ENCODE measurements at places on chromosomes 11 and 22.

- no peak for DNase-seq
Measured at GRCh38 chr11:31262761-31263160, 106.8 kb downstream of the DCDC1 start.

- DNase-seq: no peak
Measured at GRCh38 chr22:41038732-41039131, 53.7 kb upstream of the EP300 start.

DNA sequence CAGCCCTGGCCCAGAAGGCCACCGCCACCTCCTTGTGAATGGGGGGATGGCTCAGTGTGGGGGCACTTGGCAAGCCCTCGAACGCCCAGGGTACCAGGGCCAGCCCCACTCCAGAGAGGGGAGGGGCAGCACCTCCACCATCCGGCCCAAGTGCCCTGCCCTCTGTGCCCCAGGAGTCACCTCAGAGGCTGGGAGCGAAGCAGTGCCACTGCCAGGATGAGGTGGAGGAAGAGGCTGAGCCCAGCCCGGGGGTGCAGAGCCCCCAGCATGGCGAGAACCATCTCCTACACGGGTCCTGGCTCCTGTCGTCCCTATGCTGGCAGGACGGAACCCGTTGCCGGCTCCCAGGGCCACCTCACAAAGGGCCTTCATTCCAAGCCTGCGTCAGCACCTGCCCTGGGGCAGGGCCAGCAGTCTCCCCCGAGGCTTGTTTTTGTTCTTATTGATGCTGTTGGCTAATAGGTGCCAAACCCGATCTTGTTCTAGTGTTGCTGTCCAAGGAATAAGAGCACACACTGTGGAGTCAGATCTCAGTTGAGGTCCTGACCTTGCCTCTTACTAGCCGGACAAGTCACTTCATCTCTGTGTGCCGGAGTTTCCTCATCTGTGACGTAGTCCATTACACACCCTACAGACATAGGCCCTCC lies at the start of gene FREY1:
FREY1 (minus strand) TSS at position 307 of the 647 bp plus-strand sequence; CDS start at position 281, 26 bp downstream.
- no peak for DNase-seq

GRCh38 chr11:33724644-33725035 lies 11.6 kb downstream of the CD59 start:
- no peak for DNase-seq

- DNase-seq: no peak
Measured at GRCh38 chr11:113270080-113270479, 44.3 kb upstream of the TTC12 start.

GRCh38 chr22:40055143-40055883 lies 60.6 kb downstream of the FAM83F start:
- no peak for DNase-seq

DNA sequence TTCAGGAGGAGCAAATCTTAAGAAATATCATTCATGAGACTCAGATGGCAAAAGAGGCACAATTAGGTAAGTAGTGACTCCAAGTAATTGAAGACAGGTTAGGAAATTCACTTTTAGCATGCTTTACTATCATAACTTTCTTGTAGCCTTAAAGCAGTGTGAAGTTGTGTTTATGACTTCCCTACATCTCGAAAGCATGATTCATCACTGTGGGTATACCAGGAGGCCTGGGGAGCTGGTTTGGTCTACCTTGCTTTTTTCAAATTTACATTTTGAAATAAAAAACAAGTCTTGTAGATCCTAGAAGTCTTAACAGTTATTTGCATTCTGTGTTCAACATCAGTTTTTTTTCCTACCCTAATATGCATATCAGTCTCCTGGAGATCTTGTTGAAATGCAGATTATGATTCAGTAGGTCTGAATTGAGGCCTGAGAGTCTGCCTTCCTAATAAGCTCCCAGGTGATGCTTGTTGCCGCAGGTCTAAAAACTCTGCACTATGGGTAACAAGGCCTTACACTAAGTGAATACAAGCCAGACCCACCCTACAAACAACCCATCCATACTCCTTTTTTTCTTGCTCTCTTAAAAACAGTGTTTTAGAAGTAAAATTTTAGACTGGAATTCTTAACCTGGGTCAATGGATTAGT lies 41.4 kb downstream of the TTC17 start:
- no peak for DNase-seq

GRCh38 chr11:79088967-79089366 lies 351.9 kb downstream of the TENM4 start:
- DNase-seq: no peak

GRCh38 chr22:43876866-43877509 lies 14.7 kb upstream of the SULT4A1 start:
- DNase-seq: no peak

DNA sequence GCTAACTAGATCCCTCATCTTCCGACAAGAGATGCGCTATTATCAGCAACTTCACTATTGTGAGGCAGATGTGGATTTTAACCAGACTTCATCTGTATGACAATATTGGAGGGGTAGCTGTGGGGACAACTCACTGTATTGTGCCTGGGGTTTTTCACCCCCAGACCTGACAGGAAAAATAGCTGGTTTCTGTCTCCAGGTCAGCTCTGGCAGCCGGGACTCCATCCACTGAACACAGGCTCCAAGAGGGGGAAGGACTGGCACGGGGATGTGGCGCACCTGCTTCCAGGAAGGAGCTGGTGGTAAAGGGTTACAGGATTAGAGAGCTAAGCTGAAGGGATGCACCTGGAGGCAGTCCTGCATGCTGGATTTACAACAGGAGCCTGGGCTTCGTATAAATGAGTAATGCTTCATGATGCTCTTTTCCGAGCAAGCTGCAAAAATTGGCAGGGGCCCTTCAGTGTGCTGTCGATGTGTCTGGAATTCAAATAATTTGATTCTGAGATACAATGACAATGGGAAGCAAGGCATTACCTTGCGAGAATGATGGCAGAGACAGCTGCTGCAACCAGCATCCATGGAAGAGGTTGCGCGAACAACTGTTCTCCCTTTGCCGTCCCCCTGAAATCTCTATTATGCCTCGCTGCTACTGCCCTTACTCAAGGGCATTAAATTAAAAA lies 49.5 kb downstream of the LMO2 start:
- DNase-seq: no peak

DNA sequence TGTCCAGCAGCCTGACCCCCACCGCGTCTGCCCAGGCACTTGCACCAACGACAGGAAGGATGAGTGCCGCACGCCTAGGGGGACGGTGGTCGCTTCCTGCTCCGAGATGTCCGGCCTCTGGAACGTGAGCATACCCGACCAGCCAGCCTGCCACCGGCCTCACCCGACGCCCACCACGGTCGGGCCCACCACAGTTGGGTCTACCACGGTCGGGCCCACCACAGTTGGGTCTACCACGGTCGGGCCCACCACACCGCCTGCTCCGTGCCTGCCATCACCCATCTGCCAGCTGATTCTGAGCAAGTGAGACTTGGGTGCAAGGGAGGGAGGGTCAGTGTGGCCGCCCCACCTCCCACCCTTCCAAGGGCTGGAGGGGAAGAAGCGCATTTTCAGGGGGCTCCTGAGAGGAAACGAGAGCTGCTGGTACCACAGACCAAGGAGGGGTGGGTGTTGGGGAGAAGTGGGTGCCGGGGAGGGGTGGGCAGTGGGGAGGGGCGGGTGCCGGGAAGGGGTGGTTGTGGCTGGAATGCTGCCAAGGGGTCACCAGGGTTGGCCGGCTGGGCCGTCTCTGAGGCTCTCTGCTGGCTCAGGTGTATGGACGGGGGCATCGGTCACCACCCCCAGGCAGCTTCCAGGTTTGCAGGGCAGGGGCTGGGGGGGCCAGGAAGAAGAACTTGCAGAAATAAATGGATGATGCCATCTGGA lies 27.7 kb upstream of the MUC5B start:
- no peak for DNase-seq

- DNase-seq: no peak
Measured at GRCh38 chr11:95358511-95359340, 127.7 kb upstream of the SESN3 start.

- DNase-seq: no peak
Measured at GRCh38 chr11:846496-847098, 3.9 kb downstream of the TSPAN4 start.

- no peak for DNase-seq
Measured at GRCh38 chr11:75167617-75168016, 16.7 kb downstream of the SLCO2B1 start.

DNA sequence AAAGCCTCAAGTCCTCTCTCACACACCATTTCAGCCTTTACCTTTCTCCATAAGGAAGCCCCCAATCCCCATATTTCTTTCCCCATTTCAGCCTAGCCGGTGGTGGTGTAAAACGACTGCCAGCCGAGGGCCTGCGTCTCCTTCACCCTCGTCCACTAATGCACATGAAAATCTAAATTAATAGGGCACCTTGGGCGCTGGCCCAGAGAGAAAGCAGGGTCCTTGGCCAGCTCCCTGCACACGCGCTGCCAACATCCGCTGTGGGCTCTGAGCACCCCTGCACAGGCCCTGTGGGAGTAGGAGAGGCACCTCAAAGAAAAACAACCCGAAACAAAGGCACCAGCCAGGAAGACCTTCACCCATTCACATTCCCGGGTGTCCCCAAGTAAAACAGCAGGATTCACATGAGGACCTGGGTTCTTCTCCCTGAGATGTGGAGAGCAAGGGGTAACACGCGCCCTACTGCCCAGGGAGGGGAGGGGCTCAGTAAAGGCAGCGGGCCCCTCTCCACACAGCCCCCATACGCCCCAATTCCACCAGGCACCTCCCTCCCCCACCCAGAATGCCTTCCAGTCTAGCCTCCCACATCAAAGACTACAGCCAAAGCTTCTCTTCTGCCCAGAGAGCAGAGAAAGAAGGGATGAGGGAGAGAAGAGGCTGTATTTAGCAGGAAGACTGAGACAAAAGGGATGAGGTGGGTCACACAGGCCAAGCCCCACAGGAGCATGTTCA lies 79.0 kb downstream of the MICAL3 start:
- no peak for DNase-seq

- DNase-seq: no peak
Measured at GRCh38 chr22:21682385-21683175, 16.8 kb downstream of the PPIL2 start.

- DNase-seq: no peak
Measured at GRCh38 chr11:7413961-7414915, 71.1 kb upstream of the OLFML1 start.

- no peak for DNase-seq
Measured at GRCh38 chr22:19412478-19412877, 19.1 kb downstream of the HIRA start.

- no peak for DNase-seq
Measured at GRCh38 chr11:103997082-103997481, 39.4 kb upstream of the DDI1 start.

- DNase-seq: no peak
Measured at GRCh38 chr11:114131461-114131864, 72.0 kb downstream of the ZBTB16 start.

DNA sequence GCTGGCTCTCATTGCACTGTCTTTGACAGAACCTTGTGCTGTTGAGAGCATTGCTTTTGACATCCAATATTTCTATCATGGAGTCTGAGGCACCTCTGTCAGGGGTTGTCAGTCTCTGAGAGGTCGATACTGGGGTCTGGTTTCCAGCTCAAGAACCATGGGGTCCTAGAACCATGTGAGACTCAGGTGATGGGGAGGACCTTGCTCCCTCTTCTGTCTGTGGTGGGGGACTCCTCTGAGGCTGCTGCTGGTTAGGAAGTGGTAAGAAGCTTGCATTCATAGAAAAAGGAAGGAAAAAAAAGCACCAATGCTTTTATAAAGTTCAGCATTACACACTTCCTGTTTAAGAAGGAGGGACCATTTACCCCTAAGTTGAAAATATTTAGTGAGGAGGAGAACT lies 91.8 kb upstream of the CD44 start:
- no peak for DNase-seq

GRCh38 chr22:27820896-27821866 lies 19.6 kb upstream of the MN1 start:
- DNase-seq: no peak

DNA sequence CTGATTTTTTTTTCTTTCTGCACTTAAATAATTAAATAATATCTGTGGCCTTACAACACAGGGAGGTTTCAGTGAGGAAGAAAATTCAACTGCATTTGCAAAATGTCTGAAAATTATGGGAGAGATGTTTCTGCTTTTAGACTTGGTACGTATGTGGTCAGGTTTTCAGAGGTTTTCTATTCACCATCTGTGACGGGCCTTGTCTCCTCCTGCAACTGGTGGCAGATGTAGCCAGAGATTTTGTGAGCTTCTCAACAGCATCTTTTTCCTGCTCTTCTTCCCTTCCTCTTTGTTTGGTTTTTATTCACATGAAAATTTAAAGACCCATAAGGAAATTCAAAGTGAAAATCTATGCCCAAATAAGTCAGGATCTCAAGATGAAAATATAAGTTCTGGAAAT lies 38.3 kb downstream of the ZBTB16 start:
- no peak for DNase-seq

DNA sequence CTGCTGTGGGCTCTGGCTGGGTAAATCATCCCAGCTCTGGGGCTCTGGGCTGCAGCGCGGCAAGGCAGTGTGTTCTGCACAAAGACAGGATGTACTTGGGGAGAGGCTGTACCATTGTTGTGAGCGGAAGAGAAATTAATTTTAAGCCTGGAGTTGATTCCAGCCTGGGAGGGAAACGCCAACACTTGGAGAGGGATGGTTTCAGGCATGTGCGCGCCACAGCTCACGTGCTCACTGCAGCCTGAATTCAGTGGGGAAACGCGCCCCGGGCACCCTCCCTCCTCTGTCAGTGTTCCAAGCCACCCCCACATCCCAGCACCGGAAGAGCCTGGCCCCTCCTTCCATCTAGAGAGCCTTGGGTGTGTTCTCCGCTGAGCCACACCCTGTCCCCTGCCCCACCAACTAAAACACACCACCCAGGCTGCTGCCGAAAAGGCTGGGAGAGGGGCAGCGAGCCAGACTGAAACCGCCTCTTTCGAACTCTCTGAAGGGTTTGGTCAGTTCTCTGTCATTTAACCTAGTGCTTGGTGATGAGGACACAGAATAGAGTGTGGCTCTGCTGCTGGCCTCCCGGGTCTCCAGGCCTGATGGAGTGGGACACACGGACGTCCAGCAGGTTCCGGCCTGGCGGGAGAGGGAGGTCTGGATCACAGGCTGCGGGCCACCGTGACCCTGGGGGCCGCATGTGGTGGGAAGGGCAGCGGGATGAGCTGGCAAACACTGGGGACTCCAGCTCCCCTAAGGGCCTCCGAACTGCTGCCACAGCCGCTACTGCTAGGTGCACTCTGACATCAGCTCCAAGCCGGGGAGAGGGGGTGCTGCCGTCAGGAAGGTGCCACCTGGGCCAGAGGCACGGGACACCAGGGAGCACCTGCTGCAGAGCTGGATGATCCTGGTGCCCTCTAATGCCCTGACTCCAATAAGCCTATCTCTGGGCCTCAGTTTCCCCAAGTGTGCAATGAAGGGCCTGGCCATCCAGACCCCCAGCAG lies 230.8 kb downstream of the CTTN start:
- DNase-seq: no peak

- DNase-seq: no peak
Measured at GRCh38 chr11:106278391-106278790, 200.9 kb downstream of the AASDHPPT start.

DNA sequence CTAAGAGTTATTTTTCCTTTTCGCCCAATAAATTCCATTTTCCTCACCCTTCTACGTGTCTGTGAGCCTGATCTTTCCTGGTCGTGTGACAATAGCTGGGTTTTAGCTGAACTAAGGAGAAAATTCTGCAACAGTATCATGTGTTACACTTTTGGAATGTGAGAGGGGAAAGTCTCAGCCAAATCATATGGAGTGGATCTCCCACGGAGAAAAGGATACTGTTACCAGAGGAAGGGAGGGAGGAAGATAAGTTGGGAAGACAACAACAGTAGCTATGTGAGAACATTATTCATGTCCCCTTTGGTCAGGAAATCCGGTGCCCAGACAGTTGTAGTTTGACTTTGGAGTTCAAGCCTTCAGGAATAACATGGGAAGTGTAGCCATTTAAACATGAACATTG lies 584.0 kb upstream of the RAG2 start:
- no peak for DNase-seq

GRCh38 chr11:57262157-57262556 lies 25.1 kb upstream of the APLNR start:
- no peak for DNase-seq

- DNase-seq: no peak
Measured at GRCh38 chr22:42173183-42173926, 42.7 kb upstream of the CYP2D6 start.
